ENCODE measurements at places on chromosomes 16 and 17.
A peak's percentile ranks its signal among the peaks of the same experiment; 100 is the strongest.

- no peak for DNase-seq
Observed at GRCh38 chr16:75219838-75220237, 1.1 kb downstream of the CTRB1 start.

DNA sequence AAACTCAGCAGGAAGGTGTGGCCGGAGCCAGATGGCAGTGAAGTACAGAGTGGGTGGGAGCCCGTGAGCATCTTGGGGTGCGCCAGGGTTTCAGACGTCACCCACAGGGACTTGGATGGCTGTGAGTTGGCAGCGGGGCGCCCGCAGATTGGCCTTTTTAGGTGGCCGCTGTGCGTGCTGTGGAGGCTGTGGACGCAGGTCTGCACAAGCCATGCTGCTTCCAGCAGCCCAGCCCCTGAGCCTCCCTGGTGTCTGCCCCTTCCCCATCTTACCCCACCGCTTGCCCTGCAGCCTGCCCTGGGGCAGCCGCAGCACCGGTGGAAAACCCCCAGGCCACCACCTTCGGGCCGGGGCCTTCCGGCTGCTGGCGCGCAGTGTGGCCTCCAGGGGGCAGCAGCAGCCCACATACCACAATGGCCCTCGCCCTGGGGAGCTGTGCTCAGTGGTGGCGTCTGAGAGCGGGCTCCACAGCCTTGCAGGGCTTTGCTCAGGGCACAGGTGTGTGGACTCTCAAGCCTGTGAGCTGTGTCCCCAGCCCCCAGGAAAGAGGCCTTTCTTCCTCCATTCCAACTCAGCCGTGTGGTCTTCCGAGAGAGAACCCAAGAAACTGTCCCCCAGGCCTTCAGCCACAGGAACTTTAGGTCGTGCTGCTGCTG, 11.8 kb downstream of the ENDOV start:
- DNase-seq: peak; percentile 85

- DNase-seq: no peak
Observed at GRCh38 chr17:60159479-60159866, 9.7 kb downstream of the CA4 start.

DNA sequence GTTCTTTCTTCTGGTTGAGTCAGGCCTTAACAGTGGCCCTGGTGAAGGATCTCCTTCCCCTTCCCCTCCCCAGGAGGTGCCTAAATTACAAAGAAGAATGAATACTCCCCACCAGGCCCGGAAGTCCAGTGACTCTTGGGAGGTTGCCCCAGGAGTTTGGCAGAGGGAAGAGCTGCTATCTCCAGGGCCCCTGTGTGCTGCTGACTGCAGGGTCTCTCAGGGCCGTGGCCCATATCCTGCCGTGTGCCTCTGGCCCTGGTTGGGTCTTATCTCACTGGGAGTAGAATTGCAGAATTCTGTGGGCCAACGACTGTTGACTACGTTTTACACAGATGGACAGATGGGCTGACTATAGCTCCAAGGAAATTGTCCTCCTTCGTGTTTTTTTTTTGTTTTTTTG, 28.0 kb downstream of the AKAP1 start:
- DNase-seq: no peak

GRCh38 chr17:35679007-35679682, 52.3 kb upstream of the RASL10B start:
- no peak for DNase-seq

DNA sequence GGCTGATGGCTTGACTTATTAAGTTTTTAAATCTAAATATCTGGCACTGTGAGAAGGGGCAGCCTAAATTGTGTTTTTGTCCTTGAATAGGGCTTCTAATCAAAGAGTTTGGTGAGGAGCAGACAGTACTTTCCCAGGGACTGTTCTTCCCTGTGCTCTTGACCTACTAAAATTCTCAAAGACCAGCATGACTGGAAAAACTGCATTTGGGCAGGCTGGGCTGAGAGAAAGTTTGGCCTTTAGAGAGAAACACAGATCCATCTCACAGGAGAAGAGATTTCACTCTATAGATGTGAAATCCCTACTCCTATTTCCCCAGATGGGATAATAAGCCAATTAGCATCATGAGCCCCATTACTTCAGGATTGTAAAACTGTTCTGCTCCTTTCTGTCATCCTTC, 7.3 kb downstream of the PCTP start:
- no peak for DNase-seq

GRCh38 chr17:78252701-78253635, 21.5 kb downstream of the TMEM235 start:
- DNase-seq: no peak

- DNase-seq: no peak
Observed at GRCh38 chr17:65544672-65545071, 16.8 kb downstream of the AXIN2 start.

- DNase-seq: no peak
Observed at GRCh38 chr16:66605979-66606751, 1.7 kb downstream of the CMTM3 start.

DNA sequence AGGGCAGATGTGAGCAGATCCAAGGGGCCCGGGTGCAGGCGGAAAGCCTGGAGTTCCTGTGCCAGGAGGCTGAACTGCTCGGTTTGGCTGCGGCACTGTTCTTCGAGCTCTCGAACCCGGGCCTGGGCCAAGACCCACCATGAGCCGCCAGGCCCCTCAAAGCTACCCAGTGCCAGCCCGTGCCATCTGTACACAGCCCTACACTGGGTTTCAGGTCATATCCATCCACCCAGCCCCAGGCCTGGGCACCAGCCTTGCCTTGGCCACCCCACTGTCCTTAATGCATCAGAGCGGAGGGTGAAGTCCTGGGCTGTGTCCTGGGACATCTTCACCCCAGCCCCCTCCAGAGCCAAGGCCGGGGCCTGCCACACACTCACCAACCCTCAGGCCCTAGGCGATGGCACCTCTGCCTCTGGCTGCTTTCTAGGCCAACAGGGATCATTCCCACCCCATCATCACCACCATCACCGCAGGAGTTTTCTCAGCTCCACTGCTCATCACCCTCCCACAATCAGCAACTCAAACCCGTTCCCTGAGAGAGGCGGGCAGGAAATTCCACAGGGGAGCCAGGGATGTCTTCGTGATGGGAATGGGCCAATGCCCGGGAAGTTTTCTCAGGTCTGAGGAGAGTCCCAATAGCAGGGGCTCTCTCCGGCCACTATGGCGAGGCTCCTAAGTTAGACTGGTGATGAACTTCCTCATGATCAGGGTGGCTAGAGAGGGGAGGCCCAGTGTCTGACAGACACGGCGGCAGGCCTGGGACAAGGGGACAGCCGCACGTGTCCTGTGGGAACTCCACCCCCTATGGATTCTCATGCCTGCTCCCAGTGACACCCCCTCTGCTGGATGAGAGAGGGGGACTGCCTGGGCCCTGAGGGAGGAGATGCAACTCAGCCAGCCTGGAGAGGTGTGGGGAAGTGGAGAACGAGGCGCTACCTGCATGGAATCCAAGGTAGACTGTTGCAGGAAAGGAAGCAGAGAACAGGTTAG, 9.1 kb downstream of the TSPOAP1 start:
- DNase-seq: no peak

DNA sequence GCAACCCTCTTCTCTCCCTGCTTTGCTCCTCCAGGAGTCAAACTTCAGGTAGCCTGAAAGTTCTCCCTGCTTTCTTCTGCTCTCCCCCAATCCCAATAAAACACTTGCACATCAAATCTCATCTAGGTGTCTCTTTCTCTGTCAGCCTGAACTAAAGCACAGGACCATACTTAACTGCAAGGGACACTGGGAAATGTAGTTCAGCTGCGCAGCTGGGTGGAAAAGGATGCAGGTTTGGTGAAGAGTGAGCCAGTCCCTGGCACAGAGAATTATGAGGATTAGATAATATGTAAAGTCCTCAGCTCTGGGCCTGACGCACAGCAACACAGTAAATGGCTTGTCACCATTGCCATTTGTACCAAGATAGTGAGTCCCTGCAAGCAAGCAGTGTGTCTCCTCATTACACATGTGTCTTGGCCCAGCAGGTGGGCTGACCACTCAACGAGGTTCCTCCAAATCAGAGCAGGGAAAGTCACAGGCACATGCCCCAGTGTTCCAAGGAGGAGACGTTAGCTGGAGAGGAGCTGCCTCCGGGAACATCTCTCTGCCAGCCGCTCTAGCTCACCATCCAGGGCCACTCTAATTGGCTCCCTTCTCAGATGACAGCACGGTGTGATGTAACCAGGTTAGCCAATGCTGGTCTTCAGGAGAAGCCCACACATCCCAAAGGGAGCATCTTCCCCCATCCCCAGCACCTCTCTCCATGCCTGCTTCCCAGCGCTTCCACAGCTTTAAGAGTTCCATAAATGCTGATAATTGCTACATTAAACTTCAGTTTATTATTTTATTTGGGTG, 29.7 kb upstream of the IRX3 start:
- DNase-seq: no peak

GRCh38 chr17:49521088-49521450, 26.0 kb downstream of the NGFR start:
- DNase-seq: no peak

- DNase-seq: no peak
Observed at GRCh38 chr17:17220529-17220928, 14.4 kb upstream of the PLD6 start.

GRCh38 chr17:21034340-21035235, 8.2 kb downstream of the USP22 start:
- peak; percentile 47 for DNase-seq

DNA sequence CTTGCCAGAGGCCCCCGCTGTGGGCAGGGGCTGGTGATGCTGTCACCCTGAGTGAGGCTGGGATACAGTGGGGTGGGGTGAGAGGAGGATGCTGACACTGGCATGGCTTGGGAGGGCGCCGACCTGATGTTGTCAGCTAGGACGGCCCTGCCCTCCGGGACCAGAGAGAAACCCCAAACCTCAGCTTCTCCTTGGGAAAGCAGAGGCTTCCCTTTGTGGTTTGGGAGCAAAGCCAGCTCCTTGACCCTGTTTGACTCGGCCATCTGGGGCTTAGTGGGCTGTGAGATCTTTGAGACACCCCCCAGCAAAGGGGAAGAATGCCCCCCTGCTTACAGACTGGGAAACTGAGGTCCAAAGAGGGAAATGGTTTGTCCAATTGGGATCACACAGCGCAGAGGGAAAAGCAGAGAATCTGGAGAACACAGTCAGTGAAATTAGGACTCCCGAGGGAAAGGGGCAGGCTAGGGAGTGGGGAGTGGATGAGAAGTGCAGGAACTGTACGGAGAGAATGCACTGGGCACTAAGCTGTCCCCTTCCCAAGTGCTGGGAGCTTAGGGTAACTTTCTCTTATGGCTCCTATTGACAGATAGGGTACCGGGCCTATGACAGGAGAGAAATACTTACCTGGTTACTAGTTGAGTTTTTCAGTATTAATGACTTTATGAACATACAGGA, 40.7 kb upstream of the DLX4 start:
- no peak for DNase-seq

- no peak for DNase-seq
Observed at GRCh38 chr16:28293601-28293960, 1.3 kb downstream of the SBK1 start.

DNA sequence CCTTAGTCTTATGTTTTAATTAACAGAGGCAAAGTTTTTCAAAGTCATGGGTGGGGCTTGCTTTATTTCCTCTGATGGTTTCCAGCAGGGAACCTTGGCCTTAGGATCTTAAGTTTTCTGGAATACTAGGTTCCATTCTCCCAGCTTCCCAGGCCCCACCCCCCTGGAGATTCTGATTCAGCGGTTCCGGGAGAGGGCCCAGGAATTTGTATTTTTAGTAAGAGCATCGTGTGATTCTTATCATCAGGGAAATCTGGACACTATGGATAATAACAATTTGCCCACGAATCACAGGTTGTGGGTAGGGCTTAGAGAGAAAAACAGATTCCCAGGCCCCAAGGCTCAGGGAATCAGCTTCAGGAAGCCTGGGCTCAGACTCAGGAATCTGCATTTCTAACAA, 263.6 kb downstream of the NTN1 start:
- no peak for DNase-seq

GRCh38 chr17:48173191-48173984, 65.8 kb downstream of the SNX11 start:
- DNase-seq: no peak

GRCh38 chr16:842061-842476, 41.5 kb upstream of the GNG13 start:
- DNase-seq: no peak

GRCh38 chr17:42027961-42028790, 8.3 kb downstream of the NKIRAS2 start:
- DNase-seq: no peak

DNA sequence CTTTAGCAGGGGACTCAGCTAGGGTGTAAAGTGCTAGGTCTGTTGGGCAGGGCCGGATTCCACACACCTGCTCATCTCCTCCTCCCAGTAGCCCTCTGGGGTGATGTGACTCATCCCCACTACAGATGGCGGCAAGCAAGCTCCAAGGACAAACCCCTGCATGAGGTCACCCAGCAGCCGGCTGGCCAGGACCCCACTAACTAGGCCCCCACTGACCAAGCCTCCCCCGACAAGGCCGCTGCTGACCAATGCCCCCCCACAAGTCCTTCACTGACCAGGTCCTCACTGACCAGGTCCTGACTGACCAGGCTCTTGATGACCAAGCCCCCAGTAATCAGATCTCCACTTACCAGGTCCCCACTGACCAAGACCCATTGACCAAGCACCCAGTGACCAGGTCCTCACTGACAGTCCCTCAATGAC, 36.7 kb downstream of the TNFRSF13B start:
- DNase-seq: peak; percentile 20

- peak; percentile 88 for DNase-seq
Observed at GRCh38 chr16:75580-76501, 2.2 kb upstream of the MPG start.

DNA sequence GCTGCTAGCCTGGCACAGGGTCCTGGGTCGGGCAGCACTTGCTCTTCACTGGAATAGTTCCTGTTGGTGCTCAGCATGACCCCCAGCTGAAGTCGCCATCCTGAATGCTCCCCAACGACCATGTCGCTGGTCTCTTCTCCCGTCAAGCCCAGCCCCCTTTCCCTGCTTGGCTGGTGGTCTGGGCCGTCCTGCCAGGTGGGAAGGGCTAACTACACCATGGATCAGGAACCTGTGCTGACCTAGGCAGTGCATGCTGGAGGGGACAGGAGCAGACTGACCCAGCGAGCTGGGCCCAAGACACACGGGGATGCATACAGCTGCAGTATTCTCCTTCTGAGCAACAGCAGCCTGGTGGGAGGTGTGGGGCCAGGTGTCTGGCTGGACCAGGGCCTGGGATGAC, 9.2 kb upstream of the SREBF1 start:
- no peak for DNase-seq

DNA sequence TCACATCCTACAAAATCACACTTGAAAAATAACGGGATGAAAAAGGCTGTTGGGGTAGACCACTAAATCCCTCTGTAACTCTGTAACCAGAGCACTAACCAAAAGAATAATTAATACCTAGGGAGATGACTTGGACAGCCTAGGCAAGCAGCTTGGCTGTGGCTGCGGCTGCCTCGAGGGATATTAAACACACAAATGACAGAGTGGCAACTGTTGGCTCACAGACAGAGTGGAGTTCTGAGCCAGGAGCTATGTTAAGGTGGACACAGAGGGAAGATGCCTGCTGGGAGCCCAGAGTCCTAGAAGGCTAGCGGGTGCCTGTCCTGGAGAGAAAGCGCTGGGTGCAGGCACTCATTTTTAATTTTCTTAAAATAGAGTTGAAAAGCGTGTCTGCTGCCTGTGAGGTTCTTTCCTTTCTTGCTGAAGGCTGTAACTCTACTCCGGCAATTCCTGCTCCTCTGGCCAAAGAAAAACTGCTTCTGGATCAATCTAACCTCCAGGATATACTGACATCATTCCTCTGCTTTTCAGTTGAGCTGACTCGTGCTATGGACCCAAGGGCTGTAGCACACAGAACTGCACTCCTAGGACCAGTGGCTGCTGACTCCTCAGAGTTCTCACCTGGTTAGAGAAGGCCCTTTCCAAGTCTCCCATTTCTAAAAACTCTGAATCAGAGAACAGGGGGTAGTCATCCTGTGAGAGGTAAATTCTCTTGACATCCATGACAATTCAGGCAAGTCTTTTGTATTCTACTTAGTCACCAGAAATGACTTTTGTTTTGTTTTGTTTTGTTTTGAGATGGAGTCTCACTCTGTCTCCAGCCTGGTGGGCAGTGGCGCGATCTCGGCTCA, 147.9 kb downstream of the STX8 start:
- no peak for DNase-seq
